Memory B cell (primary cell): ENCODE measurements at places on chromosomes 1 and 21.
A peak's percentile ranks its signal among the peaks of the same experiment; 100 is the strongest.

GRCh38 chr21:45074818-45075595, 627 bp downstream of the ADARB1 start:
- no peak overlapping the region for H3K27ac ChIP-seq
- no peaks in the 10 kb centered on the region for H3K27me3 ChIP-seq
- H3K4me1 ChIP-seq = peaks cover 30% of the 10 kb centered on the region
- no peaks in the 10 kb centered on the region for H3K36me3 ChIP-seq
- DNase-seq = peak; percentile 14
- H3K4me3 ChIP-seq = peak overlapping the region; percentile 81

DNA sequence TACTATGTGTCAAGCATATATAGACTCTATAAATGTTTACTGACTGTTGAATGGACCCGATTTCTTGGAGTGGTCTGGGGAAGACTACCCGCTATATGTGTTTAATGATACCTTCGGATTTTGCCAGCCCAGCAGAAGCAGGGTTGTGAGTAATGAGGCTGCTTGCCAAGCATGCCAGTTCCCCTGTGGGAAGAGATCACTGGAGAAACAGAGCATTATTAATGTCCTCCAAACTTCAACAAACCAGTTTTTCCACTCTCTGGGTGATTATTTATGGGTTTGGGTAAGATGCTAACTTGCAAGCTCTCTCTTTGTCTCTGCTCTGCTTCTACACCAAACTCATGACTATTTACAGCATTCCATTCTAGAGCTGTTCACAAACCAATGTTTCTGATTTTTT, 25.1 kb upstream of the PHGDH start:
- no peak overlapping the region for H3K4me3 ChIP-seq
- no peaks in the 10 kb centered on the region for H3K36me3 ChIP-seq
- no peaks in the 10 kb centered on the region for H3K4me1 ChIP-seq
- no peak for DNase-seq
- H3K27ac ChIP-seq = no peak overlapping the region
- no peaks in the 10 kb centered on the region for H3K27me3 ChIP-seq

GRCh38 chr1:209231476-209232156, 351.9 kb upstream of the CAMK1G start:
- no peaks in the 10 kb centered on the region for H3K27me3 ChIP-seq
- no peak for DNase-seq
- H3K36me3 ChIP-seq = no peaks in the 10 kb centered on the region
- H3K4me3 ChIP-seq = no peak overlapping the region

DNA sequence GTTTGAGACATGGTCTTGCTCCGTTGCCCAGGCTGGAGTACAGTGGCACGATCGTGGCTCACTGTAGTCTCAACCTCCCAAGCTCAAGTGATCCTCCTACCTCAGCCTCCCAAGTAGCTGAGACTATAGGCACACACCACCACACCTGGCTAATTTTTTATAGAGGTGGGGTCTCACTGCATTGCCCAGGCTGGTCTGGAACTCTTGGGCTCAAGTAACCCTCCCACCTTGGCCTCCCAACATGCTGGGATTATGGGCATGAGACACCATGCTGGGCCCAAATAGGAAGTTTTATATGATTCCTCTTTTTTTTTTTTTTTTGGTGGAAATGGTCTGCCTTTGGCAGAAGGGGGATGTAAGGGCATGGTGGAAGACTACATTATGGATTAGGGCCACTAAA, 6.1 kb upstream of the FNDC7 start:
- peaks cover 13% of the 10 kb centered on the region for H3K27me3 ChIP-seq
- no peak overlapping the region for H3K4me3 ChIP-seq
- peaks cover 2% of the 10 kb centered on the region for H3K36me3 ChIP-seq
- H3K4me1 ChIP-seq = no peaks in the 10 kb centered on the region
- no peak for DNase-seq
- no peak overlapping the region for H3K27ac ChIP-seq

- no peaks in the 10 kb centered on the region for H3K4me1 ChIP-seq
- H3K27me3 ChIP-seq = no peaks in the 10 kb centered on the region
- peaks cover 20% of the 10 kb centered on the region for H3K36me3 ChIP-seq
- H3K4me3 ChIP-seq = no peak overlapping the region
- H3K27ac ChIP-seq = no peak overlapping the region
Observed at GRCh38 chr1:77179632-77180031, 39.6 kb downstream of the PIGK start.

- H3K4me3 ChIP-seq = no peak overlapping the region
- H3K27me3 ChIP-seq = no peaks in the 10 kb centered on the region
- no peak for DNase-seq
- no peaks in the 10 kb centered on the region for H3K36me3 ChIP-seq
- no peak overlapping the region for H3K27ac ChIP-seq
Observed at GRCh38 chr1:68758666-68759209, 261.9 kb upstream of the DEPDC1 start.

DNA sequence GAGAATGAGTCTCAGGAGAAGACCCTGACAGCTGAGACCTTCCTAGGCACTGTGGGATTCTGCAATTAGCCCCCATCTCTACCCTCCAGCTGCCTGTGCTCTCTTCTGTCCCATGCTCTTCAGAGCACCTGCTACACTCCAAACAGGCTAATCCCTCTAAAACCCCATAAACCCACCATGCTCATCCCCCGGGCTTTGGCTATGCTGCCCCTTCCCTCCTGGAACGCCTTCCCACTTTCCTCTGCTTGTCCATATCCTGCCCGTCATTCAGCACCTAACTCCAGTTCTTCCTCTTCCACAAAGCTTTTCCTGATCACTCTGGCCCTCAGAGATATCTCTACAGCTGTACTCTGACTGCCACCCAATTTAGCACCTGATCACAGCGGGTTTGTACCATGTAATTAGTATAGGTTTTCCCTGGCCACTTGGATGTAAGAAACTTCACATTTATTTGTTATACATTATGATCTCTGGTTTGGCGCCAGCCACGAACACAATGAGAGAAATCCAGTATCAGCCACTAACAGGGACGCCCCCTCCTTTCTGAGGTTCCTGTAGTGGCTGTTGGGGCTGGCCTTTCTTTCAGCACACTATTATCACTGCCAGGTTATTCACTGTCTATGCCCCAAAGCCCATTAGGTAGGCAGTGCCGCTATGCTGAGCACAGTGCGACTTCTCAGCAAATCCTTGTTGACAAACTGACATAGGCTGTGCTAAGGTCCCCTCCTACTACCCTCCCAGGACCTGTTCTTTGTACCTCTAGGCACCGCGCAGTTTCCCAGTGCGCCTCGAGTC, 45.1 kb downstream of the CDC7 start:
- DNase-seq = no peak
- no peaks in the 10 kb centered on the region for H3K36me3 ChIP-seq
- peaks cover 7% of the 10 kb centered on the region for H3K27me3 ChIP-seq
- H3K4me1 ChIP-seq = peaks cover 9% of the 10 kb centered on the region
- no peak overlapping the region for H3K27ac ChIP-seq
- H3K4me3 ChIP-seq = no peak overlapping the region

- DNase-seq = no peak
- no peaks in the 10 kb centered on the region for H3K4me1 ChIP-seq
- no peak overlapping the region for H3K27ac ChIP-seq
Observed at GRCh38 chr1:73029571-73029970, 747.2 kb upstream of the NEGR1 start.

GRCh38 chr1:36471830-36472641, 7.9 kb upstream of the MRPS15 start:
- no peaks in the 10 kb centered on the region for H3K27me3 ChIP-seq
- H3K27ac ChIP-seq = no peak overlapping the region
- no peak overlapping the region for H3K4me3 ChIP-seq
- DNase-seq = no peak
- H3K36me3 ChIP-seq = no peaks in the 10 kb centered on the region

DNA sequence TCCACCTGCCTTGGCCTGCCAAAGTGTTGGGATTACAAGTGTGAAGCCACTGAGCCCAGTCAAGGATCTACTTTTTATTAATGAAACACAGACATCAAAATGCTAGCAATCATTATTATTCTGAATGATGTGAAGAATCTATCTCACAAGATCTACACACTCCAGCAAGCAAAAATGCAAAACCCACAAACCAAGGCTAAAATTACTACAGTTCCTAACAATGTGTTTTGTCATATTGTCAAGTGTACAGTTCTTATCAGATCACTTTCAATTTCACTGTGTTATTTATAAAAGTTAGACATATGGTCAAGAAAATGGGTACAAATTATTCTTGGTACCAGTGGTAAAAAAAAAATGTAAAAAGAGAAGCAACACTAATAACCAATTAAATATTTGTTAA, 61.3 kb upstream of the SDC3 start:
- no peaks in the 10 kb centered on the region for H3K27me3 ChIP-seq
- DNase-seq = no peak
- no peak overlapping the region for H3K4me3 ChIP-seq
- H3K27ac ChIP-seq = peak overlapping the region; percentile 38
- peaks cover 4% of the 10 kb centered on the region for H3K4me1 ChIP-seq
- peaks cover 39% of the 10 kb centered on the region for H3K36me3 ChIP-seq

DNA sequence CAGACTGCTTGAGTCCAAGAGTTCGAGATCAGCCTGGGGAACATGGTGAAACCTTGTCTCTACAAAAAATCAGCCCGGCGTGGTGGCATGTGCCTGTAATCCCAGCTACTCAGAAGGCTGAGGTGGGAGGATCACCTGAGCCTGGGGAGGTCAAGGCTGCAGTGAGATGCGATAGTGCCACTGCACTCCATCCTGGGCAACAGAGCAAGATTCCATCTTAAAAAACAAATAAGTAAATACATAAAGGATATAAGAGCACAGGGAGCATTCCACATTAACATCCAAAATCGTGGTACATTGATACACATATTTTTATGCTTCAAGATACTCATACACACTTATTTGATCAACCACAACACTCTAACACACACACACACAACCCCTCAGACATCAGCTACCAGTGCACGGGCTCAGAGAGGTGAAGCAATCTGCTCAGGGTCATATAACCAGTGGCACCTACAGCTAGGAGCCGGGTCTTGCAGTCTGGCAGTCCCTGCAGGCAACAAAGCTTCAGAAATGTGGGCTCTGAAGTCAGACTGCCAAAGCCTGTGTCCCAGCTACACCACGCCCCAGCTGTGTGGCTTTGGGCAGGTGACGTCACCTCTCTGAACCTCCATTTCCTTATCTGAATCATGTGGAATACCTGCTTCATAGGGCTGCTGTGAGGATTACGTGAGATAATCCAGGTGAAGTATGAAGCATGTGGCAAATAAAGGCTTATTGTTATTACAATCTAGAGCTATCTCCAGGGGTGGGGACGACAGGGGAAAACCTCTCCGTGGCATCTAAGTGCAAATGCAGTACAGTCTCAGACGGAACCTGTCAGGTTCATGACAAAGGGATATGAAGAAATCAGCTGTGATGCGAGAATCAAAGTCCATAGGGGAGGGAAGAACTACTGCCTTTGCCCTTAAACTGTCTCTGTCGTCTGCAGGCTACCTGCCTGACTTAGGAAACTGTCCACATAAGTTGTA, 4.8 kb upstream of the CRYBG2 start:
- no peak overlapping the region for H3K27ac ChIP-seq
- H3K27me3 ChIP-seq = peaks cover 17% of the 10 kb centered on the region
- H3K4me1 ChIP-seq = peaks cover 24% of the 10 kb centered on the region

DNA sequence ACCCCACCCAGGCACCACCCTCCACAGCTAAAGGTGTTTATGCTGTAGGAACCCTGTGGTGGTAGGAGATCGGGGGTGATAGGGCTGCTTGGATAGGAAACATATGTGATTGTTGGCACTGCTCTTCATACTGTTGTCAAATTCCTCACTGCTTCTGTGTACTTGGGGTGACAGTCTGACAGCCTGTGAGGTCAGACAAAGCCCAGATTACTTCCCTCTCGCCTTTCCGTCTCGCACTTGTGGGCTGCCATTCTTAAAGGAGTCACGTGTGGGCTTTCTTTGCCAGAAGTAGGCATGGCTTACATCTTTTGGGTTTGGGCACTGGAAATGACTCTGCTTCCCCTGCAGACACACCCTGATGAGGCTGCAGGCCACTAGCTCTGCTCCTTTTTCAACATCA, 363.8 kb downstream of the DISC1 start:
- DNase-seq = no peak
- H3K27me3 ChIP-seq = no peaks in the 10 kb centered on the region
- no peak overlapping the region for H3K4me3 ChIP-seq

GRCh38 chr21:43825936-43826622, 36.7 kb downstream of the RRP1 start:
- DNase-seq = no peak
- no peak overlapping the region for H3K27ac ChIP-seq
- no peaks in the 10 kb centered on the region for H3K4me1 ChIP-seq

DNA sequence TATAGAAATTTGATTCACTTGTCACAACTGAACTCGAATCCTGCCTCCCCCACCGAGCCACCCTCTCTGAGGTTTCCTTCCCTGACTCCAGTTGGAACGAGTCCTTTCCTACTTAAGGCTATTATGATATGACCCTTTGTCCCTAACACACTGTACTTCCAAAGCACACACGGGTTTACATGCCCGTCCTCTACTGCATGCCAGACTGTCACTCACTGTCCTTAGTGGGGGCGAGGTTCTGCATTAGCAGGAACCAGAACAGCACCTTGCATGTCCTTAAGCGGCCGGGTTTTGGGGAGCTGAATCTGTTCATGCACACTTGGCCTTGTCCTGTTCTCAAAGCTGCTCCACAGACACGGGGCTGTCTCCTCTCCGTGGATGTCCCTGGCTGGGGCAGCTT, 164.6 kb upstream of the KCNJ6 start:
- H3K27ac ChIP-seq = no peak overlapping the region
- H3K4me1 ChIP-seq = no peaks in the 10 kb centered on the region
- no peak overlapping the region for H3K4me3 ChIP-seq
- no peak for DNase-seq

- no peak overlapping the region for H3K27ac ChIP-seq
- H3K27me3 ChIP-seq = no peaks in the 10 kb centered on the region
- DNase-seq = no peak
- H3K36me3 ChIP-seq = no peaks in the 10 kb centered on the region
Observed at GRCh38 chr1:67335411-67335810, 27.7 kb downstream of the IL12RB2 start.

DNA sequence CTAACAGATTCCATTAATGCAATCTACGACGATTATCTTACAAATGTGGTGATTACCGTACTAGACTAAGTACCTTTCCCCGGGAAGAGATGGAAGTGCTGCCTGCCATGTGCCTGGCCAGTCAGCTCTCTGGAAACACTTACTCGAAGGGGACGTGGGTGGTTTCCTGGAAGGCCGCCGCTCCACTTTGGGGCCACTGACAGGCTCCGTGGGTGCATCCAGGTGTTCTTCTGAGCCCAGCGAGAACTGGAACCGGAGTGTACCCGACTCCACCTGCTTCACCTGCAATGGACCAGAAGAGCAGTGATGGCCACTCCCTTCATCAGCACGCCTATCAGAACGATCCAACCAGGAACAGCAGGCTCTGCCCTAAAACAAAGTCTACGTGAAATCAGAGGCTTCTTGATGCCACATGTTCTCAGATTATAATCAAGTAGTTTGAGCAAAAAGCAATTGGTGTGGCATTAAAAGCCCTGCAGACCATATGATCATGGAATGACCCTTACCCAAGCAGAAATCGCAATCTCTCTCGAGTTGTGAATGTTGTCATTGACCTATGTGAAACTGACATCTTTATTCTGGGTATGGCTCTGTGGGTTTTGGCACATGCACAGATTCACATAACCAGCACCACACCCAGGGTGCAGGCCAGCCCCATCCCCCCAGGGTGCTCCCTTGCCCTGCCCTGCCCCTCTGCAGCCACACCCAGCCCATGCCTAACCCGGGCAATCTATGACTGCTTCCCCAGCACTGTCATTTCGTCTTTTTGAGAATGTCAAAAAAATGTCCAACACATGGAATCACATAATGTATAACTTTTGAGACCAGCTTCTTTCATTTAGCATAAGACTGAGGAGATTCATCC, 64.5 kb downstream of the NPHP4 start:
- H3K27ac ChIP-seq = no peak overlapping the region
- H3K4me3 ChIP-seq = no peak overlapping the region
- H3K4me1 ChIP-seq = no peaks in the 10 kb centered on the region
- no peak for DNase-seq
- peaks cover 19% of the 10 kb centered on the region for H3K36me3 ChIP-seq
